ENCODE measurements at places on chromosomes 12 and 14.
A peak's percentile ranks its signal among the peaks of the same experiment; 100 is the strongest.

GRCh38 chr12:118544569-118544968 lies 168.2 kb downstream of the SUDS3 start:
- no peaks in the 10 kb centered on the region for H3K27me3 ChIP-seq
- H3K4me1 ChIP-seq = no peaks in the 10 kb centered on the region
- no peak for DNase-seq
- H3K4me3 ChIP-seq = no peak overlapping the region

DNA sequence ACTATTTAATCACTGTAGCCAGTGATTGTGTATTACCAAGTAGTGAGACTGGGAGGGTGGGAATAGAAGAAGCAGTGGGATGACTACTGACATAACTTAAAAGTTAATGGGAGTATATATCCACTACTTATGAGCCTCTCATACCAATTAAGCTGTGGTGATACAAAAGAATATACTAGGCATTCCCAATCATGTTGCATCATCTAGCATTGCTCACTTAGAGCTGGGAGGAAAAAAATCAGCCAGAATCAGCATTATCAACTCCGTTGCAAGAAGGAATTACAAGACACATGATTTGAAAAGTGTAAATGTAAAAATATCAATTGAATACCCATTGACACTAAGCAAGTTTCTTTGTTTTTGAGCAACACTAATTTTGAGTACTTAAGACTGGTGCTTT lies 745 bp upstream of the PPP1R36 start:
- H3K4me3 ChIP-seq = peak overlapping the region; percentile 54
- H3K27ac ChIP-seq = no peak overlapping the region
- H3K27me3 ChIP-seq = peaks cover 12% of the 10 kb centered on the region
- peaks cover 14% of the 10 kb centered on the region for H3K4me1 ChIP-seq

DNA sequence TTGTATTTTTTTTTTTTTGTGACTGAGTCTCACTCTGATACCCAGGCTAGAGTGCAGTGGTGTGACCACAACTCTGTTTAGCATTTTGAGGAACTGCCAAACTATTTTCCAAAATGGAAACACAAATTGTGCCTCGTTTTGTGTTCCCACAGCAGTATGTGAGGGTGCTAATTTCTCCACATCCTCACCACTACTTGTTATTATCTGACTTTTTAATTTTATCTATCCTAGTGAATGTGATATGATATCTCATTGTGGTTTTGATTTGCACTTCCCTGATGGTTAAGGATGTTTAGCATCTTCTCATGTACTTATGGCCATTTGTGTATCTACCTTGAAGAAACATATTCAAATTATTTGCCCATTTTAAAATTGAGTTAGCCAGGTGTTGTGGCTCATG lies 62.4 kb downstream of the SRGAP1 start:
- H3K4me1 ChIP-seq = no peaks in the 10 kb centered on the region
- H3K27ac ChIP-seq = no peak overlapping the region
- peaks cover 3% of the 10 kb centered on the region for H3K36me3 ChIP-seq
- no peak for DNase-seq
- H3K4me3 ChIP-seq = no peak overlapping the region
- H3K27me3 ChIP-seq = no peaks in the 10 kb centered on the region

- peak overlapping the region; percentile 23 for H3K27ac ChIP-seq
- H3K36me3 ChIP-seq = no peaks in the 10 kb centered on the region
- no peaks in the 10 kb centered on the region for H3K4me1 ChIP-seq
- no peaks in the 10 kb centered on the region for H3K27me3 ChIP-seq
Measured at GRCh38 chr14:84036840-84037239, 1493.1 kb upstream of the FLRT2 start.

DNA sequence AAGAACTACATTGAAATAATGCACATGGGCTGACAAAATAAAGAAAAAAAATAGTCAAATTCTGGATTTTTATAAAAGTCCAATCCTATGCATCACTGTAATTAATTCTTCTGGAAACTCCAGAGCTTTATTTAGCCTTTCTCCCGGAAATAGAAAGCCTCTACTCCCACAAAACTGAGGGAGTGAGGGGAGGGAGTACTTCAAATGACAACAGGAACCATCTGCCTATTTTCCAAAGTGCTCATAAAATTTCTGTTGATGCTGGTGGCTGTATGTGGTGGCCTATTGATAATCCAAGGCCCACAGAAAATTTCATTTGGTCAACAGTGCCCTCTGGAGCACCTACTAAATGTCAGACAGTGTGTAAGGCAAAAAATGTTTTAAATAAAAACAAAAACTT lies 64.6 kb downstream of the KIF21A start:
- H3K36me3 ChIP-seq = no peaks in the 10 kb centered on the region
- no peaks in the 10 kb centered on the region for H3K27me3 ChIP-seq
- no peak for DNase-seq
- peaks cover 9% of the 10 kb centered on the region for H3K4me1 ChIP-seq
- H3K4me3 ChIP-seq = no peak overlapping the region

GRCh38 chr14:22812744-22813143 lies 2.5 kb downstream of the SLC7A7 start:
- H3K36me3 ChIP-seq = no peaks in the 10 kb centered on the region
- no peak overlapping the region for H3K27ac ChIP-seq
- H3K4me1 ChIP-seq = no peaks in the 10 kb centered on the region
- peaks cover 12% of the 10 kb centered on the region for H3K27me3 ChIP-seq

- no peak overlapping the region for H3K4me3 ChIP-seq
- H3K36me3 ChIP-seq = no peaks in the 10 kb centered on the region
- no peak overlapping the region for H3K27ac ChIP-seq
- DNase-seq = no peak
- H3K27me3 ChIP-seq = peaks cover 79% of the 10 kb centered on the region
Measured at GRCh38 chr12:53798575-53798974, 46.8 kb upstream of the CISTR start.

GRCh38 chr12:41277100-41277945 lies 89.2 kb downstream of the PDZRN4 start:
- H3K4me1 ChIP-seq = no peaks in the 10 kb centered on the region
- H3K36me3 ChIP-seq = no peaks in the 10 kb centered on the region
- no peak overlapping the region for H3K27ac ChIP-seq
- no peak overlapping the region for H3K4me3 ChIP-seq
- no peak for DNase-seq

DNA sequence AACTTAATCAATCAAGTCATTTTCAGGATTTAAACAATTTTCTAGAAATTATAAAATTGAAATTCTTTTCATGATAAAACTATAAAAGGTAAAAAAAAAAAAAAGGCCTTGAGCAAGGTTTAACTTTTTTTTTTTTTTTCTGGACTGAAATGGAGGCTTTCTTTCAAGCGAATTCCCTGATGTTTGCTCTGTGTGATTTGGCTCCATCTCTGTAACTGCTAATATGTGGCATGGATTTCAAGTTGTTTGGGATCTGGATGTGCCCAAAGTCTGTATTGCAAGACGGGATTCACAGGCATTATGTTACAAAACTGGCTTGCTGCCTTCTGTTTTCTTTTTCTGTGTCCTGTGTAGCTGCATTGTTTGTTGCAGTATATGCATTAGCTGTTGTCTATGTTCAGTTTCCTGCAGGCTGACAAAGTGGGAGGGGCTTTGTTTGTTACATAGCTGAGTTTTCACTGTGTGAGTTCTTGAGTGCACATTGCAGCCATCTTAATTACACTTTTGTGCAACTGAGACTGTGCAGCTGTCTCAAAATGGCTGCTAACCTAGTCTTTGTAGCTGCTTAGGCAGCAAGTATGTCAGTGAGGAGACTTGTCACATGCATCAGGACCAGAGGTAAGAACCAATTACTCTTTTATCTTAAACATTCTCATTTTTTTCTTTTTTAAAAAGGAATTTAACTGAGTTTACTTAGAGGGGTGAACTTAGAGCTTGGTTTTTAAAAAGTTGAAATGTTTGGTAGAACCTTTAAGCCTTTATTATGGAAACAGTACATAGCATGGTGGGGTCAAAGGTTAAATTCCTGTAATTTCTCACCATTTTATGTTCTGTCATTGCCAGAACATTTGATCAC lies 19.5 kb downstream of the ATF7IP start:
- DNase-seq = peak; percentile 51
- no peaks in the 10 kb centered on the region for H3K27me3 ChIP-seq
- H3K4me3 ChIP-seq = peak overlapping the region; percentile 67
- H3K4me1 ChIP-seq = peaks cover 18% of the 10 kb centered on the region

GRCh38 chr12:65490250-65490649 lies 211.8 kb downstream of the MSRB3 start:
- no peak for DNase-seq
- no peak overlapping the region for H3K4me3 ChIP-seq
- no peaks in the 10 kb centered on the region for H3K4me1 ChIP-seq

DNA sequence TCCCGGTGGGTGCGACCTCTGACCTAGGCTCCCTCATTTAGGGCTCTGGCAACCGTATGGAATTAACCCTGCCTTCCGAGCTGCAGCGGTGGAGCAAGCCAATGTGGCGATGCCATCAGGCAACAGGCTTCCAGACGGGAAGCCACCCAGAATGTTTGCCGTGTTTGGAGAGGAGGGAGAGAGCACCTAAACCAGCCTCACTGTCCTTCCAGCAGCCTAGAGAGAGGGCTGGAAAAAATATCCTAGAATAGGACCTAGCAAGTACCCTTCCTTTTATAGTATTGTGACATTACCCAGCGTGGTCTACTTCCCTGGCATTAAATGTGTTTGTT lies 287 bp upstream of the SLC2A13 start:
- peaks cover 26% of the 10 kb centered on the region for H3K4me1 ChIP-seq
- peak overlapping the region; percentile 90 for H3K4me3 ChIP-seq
- H3K27ac ChIP-seq = peak overlapping the region; percentile 87
- peaks cover 26% of the 10 kb centered on the region for H3K36me3 ChIP-seq

GRCh38 chr14:76826122-76826521 lies at the start of gene LRRC74A:
TSS of gene LRRC74A (plus strand) at chr14:76826408. CDS start at chr14:76826698, 290 bp downstream.
- peaks cover 7% of the 10 kb centered on the region for H3K27me3 ChIP-seq
- no peak within 1 kb of the TSS for H3K4me3 ChIP-seq
- H3K4me1 ChIP-seq = no peaks in the 10 kb centered on the region
- H3K27ac ChIP-seq = no peak within 1 kb of the TSS
- H3K36me3 ChIP-seq = no peaks in the 10 kb centered on the region

- H3K4me1 ChIP-seq = no peaks in the 10 kb centered on the region
- H3K27me3 ChIP-seq = peaks cover 6% of the 10 kb centered on the region
- H3K27ac ChIP-seq = no peak overlapping the region
- no peak for DNase-seq
Measured at GRCh38 chr12:67754933-67755697, 106.6 kb downstream of the DYRK2 start.

- H3K27me3 ChIP-seq = no peaks in the 10 kb centered on the region
- no peak overlapping the region for H3K4me3 ChIP-seq
- peaks cover 43% of the 10 kb centered on the region for H3K4me1 ChIP-seq
Measured at GRCh38 chr14:100398044-100398443, 74.9 kb downstream of the SLC25A47 start.

- peaks cover 8% of the 10 kb centered on the region for H3K36me3 ChIP-seq
- no peaks in the 10 kb centered on the region for H3K27me3 ChIP-seq
- peak overlapping the region; percentile 45 for H3K27ac ChIP-seq
- no peak overlapping the region for H3K4me3 ChIP-seq
- peaks cover 18% of the 10 kb centered on the region for H3K4me1 ChIP-seq
Measured at GRCh38 chr12:94305130-94305957, 154.3 kb downstream of the CEP83 start.

DNA sequence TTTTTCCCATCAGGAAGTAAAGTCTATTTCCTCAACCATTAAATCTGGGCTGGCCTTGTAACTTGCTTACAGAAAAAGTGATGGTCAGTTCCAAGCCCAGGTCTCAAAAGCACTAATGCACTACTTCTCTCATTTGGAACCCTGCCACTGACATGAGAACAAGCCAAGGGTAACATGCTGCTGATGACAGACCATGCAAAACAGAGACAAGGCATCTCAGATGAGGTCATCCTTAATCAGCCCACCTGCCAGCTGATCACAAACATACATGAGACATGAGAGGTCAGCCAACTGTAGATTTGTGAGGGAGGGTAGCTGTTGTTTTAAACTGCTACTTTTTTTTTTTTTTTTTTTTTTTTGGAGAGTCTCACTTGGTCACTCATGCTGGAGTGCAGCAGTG lies 16.2 kb downstream of the TWF1 start:
- H3K27ac ChIP-seq = no peak overlapping the region
- peaks cover 4% of the 10 kb centered on the region for H3K4me1 ChIP-seq
- DNase-seq = no peak

DNA sequence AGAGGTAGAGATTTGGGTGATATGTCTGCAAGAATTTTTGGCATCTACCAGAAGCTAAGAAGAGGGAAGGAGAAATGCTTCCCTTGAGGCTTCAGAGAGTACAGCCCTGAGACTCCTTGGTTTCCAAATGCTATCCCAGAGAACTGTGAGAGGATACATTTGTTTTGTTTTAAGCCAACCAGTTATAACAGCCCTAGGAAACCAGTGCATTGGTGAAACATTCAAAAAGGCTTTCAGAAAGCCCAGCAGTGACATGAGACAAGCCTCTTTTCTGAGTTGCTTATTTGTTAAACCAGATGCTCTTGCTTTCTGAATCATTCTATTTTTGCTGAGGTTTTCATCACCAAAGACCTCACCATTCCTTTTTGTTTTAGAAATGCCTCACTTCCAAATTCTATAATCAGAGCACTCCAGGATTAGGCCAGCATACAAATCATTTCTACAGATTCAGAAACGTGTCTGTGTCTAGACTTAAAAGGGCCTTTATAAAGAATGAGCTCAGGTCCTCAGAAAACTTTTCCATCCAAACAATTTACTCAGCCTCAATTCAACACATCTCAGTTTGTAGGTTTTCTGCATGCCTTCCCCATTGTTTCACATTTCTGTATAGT lies 1617.8 kb upstream of the FLRT2 start:
- H3K27ac ChIP-seq = no peak overlapping the region
- no peaks in the 10 kb centered on the region for H3K27me3 ChIP-seq
- no peak for DNase-seq

DNA sequence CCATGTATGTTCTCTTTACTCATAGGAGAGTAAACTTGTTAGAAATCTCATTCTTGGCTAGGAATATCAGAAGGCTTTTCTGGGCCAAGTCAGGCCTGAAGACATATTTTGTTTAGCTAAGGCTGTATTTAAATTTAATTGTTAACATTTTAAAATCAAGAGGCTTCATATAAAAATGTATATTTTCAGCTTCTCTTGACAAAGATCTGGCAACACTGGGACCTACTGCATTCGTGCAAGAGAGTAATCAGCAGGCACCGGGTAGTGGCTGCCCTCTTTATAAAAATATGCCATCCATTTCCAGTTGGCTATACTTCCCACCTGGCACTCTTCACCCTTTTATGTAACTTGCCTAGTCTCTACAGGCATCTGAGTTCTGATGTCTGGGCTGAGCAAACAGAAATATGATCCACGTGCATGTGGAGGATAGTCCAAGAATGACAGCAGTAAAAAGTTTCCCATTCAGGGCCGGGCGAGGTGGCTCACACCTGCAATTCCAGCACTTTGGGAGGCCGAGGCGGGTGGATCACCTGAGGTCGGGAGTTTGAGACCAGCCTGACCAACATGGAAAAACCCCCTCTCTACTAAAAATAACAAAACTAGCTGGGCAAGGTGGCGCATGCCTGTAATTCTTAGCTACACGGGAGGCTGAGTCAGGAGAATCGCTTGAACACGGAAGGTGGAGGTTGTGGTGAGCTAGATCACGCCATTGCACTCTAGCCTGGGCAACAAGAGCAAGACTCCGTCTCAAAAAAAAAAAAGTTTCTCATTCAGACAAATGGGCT lies 2.0 kb upstream of the SOS2 start:
- no peaks in the 10 kb centered on the region for H3K27me3 ChIP-seq
- H3K27ac ChIP-seq = peak overlapping the region; percentile 65
- DNase-seq = no peak
- peak overlapping the region; percentile 45 for H3K4me3 ChIP-seq
- peaks cover 30% of the 10 kb centered on the region for H3K4me1 ChIP-seq

Measured in effector memory CD8-positive, alpha-beta T cell (primary cell).